ENCODE measurements at places on chromosomes 16 and 17.

- DNase-seq = no peak
Observed at GRCh38 chr17:80763293-80763867, 218.7 kb downstream of the RPTOR start.

DNA sequence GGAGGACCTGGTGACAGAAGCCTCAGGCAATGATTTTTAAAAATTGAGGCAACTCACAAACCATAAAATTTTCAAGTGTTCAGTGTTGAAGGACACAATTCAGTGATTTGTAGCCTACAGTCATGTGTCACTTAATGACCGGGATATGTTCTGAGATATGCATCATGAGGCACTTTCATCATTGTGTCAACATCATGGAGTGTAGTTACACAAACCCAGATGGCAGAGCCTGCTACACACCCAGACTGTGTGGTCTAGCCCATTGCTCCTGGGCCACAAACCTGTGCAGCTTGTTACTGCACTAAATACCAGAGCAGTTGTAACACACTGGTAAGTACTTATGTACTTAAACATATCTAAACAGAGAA is 1.6 kb downstream of the PRSS41 start:
- no peak for DNase-seq

DNA sequence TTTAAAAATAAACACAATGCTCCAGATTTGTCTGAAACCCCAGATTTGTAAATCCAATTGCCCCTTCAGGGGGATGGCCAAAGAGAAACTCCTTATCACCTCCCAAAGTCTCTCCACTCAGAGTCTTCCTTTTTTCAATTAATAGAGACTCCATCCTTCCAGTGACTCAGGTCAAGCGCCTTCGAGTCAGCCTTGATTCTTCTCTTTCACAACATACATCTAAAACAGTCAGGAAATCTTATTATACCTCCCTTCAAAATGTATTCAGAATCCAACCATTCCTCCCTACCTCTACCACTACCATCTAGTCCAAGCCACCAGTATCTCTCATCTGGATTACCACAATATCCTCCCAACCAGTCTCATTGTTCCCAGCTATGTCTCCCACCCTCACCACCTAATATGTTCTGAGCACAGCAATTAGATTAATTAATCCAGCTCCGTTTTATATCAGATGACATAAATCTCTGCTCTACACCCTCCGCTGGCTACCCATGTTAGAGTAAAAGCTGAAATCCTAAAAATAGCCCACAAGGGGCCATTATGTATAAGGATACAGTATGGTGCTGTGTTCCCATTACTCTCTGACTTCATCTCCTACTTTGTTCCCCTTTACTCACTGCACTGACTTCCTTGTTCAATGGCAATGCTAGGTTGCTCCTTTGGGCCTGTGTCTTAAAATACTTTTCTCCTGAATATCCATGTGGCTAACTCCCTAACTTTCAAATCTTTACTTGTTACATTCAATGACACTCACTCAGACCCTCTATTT is 11.8 kb downstream of the SIAH1 start:
- DNase-seq = no peak

GRCh38 chr16:85839681-85840240 is 40.3 kb downstream of the COX4I1 start:
- no peak for DNase-seq
